ENCODE measurements at places on chromosomes 12 and 14.
A peak's percentile ranks its signal among the peaks of the same experiment; 100 is the strongest.

DNA sequence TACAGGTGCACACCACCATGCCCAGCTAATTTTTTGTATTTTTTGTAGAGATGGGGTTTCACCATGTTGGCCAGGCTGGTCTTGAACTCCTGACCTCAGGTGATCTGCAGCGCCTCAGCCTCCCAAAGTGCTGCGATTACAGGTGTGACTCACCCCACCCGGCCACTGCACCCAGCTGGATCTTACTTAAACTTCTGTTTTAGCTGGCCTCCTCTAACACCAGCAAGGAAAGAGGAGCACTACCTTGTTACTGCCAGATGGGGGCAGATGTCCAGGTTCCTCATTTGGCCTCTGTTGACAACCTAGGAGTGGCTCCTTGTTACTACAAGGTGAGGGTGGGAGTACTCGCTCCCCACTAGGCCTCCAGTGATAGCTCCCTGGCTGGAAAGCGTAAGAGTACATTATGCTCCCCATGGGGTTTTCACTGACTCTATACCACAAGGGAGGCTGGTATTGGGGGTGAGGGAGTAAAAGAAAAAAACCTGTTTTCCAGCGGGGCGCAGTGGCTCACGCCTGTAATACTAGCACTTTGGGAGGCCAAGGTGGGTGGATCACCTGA lies 13.2 kb upstream of the ARF6 start:
- DNase-seq: peak; percentile 43

DNA sequence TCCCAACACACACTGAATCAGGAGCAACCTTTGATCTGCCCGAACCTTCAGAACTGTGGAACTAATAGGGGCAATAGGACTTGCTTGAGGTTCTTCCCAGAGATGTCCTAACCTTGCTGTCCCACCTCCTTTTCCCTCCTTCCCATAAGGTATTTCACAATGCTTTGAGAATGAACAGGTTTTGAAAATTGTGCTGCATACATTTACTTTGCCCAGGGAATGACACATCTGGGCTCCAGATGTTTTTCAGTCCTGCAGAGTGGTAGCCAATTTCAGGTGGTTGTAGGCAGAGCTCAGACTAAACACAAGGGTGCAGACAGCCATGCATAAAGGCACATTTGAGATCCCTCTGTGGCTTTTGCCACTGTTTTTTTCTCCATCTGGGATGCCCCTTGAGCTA lies 206.7 kb upstream of the PWP1 start:
- no peak for DNase-seq

DNA sequence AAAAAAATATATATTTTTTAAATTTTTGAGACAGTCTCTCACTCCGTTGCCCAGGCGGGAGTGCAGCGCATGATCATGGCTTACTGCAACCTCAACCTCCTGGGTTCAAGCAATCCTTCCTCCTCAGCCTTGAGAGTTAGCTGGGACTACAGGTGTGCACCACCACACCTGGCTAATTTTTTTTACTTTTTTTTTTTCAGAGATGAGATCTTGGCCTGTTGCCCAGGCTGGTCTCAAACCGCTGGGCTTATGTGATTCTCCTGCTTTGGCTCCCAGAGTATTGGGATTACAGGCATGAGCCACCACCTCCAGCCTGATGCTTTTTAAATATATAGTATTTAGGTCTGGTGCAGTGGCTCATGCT lies 24.5 kb downstream of the MDM2 start:
- no peak for DNase-seq

DNA sequence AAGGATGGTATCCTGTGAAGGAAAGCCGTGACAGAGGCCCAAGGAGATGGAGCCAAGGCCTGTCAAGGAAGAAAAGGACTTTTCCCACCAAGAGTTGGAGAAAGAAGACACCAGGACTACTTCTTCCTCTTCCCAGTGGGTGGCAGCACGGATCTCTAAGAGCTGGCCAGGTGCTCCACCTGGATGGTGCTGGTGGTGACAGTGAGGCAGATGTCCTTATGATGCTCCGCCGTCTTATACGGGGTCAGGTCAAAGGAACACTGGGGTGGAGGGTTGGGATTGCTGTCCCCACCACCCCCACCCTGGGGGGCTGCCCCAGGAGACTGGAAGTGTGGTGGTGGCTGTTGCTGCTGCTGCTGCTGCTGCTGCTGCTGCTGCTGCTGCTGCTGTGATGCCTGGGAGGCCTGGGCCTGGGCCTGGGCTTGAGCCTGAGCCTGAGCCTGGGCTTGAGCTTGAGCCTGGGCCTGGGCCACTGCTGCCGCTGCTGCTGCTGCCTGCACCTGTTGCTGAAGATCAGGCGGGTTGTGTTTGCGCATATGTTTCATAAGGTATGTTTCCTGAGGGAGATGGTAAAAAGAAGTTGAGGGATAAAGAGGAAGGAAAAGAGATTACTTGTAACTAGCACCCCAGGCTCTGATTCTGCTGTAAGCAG lies 4.8 kb upstream of the ING4 start:
- DNase-seq: peak; percentile 21

DNA sequence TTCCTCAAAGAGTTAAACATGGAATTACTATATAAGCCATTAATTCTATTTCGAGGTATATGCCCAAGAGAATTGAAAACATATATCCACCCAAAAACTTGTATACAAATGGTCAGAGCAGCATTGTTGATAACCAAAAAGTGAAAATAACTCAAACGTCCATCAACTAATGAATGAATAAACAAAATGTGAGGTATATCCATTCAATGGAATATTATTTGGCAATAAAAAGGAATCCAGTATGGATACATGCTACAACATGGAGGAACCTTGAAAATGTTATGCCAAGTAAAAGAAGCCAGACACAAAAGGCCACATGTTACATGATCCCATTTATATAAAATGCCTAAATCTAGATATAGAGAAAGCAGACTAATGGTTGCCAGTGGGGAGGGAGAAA lies 36.0 kb downstream of the SLC25A47 start:
- no peak for DNase-seq

GRCh38 chr14:54881761-54882401 lies 20.7 kb downstream of the GCH1 start:
- no peak for DNase-seq

GRCh38 chr12:127594351-127594970 lies 672.5 kb upstream of the TMEM132C start:
- DNase-seq: no peak

DNA sequence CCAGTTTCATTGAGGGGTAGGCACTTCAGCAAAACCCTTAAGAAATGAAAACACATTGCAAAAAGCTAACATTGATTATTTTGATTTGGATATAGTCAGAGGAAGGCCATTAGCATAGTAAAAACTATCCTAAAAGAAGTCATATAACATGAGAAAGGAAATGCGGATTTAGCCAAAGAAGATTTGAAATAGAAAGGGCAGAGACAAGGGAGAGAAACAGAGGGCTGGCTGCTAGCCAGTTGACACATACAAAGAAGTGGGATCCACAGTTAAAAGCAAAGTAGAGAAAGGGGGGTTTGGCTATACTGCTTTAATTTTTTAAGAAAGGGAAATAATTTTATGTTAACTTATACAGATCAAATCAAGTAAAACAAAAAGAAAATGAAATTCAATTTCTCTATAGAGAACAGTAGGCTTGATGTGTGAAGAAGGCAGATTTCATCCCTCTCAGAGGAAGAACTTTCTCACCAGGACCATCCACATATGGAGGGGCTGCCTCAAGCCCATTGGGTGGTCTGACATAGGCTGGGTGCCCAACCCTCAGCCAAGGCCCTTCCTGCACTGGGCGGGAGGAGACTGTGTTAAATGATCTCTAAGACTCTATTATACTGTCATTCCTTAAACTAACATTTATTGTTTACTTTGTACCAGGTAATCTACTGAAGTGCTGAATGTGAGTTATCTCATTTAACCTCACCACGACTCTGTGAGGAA lies 420.3 kb downstream of the CCDC91 start:
- no peak for DNase-seq

DNA sequence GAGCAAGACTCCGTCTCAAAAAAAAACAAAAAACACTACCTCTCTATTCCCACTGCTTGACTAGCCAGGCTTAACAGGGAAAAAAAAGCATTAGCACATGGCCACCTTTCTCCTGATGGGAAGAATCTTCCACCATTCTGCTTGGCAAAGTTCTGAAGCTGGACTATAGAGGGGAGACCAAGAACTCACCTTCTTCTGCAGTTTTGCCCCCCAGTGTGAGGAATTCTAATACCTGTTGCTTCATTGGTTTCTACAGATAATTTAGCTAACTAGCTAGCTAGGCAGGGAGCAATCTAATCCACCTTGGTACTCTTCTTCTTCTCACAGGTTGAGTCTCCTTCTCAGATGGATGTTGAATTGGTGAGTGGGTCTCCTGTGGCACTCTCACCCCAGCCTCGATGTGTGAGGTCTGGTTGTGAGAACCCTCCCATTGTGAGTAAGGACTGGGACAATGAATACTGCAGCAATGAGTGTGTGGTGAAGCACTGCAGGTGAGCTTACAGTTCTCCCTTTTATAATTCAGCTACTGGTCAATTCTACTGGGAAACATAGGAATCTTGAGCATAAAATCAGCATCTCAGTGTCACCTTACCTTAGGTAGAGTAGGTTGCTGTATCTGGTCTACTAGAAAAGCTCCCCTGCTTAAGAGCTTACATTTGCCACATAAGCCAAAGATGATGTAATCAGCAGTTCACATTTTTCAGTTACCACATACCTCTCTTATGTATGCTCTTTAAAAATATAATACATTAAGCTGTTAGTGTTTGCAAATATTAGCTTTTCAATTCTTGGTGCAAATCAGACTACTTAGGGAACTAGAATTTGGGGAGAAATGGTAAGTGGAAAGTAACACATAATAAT lies 16.0 kb downstream of the METTL3 start:
- no peak for DNase-seq

GRCh38 chr14:55103005-55103640 lies 25.9 kb upstream of the LGALS3 start:
- DNase-seq: no peak

DNA sequence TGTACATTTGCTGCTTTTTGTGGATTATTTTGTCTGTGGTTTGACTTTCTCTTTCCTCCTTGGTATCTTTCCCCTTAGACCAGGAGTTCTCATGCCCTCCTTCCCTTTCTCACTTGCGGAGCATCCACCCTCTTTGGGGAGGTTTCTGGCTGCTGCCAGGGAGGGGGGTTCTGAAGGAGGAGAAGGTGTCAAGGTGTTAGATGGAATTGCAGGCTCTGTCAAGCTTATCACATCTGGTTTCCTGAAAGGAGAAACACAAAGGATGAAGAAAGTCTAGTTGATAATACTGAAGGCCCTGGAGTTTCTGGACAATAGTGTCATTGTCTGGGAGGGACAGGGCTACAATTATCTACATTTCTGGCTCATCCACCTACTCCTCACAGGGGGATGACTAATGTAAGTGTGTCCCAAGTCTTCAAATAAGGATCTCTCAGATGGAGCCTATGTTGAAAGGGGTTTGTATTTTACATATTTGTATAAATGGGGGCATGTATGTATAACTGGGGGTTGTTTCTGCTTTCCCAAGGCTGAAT lies 217.3 kb upstream of the CCDC196 start:
- no peak for DNase-seq

DNA sequence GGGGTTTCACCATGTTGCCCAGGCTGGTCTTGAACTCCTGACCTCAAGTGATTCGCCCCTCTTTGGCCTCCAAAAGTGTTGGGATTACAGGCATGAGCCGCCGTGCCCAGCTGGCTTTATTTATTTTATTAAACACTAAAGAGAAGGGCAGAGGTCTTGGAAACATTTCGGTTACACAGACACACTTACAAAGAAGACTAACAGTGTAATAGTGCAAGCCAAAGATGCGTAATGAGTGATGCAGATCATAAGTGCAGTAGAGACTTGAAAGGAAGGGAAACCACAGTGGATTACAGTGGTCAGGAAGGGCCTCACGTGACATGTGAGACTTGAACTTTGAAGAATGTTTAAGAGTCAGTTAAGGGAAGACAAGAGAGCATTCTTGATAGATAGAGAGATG lies 33.9 kb upstream of the CDK17 start:
- no peak for DNase-seq

DNA sequence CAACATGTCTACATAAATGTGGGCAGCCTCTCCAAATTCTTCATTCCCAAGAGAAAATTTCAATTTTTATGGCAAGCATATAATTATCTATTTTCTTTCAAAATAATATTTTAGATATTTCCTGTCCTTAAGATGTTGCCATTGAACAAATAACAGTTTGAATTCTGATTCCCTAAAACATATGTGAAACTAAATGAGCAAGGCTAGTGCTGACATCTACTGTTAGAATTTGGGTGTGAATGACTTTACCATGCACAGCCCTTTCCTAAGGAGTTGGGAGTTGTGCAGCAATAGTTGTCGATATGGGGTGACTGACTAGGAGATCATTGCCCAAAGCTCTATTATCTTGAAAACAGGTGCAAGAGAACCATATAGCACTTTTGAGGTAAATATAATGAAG lies 108.2 kb upstream of the SLC38A4 start:
- no peak for DNase-seq

- no peak for DNase-seq
Measured at GRCh38 chr12:17503742-17504141, 586.3 kb downstream of the RERGL start.

GRCh38 chr14:100749967-100750597 lies 23.4 kb downstream of the DLK1 start:
- DNase-seq: no peak

- no peak for DNase-seq
Measured at GRCh38 chr12:51132693-51133092, 40.2 kb downstream of the TFCP2 start.

DNA sequence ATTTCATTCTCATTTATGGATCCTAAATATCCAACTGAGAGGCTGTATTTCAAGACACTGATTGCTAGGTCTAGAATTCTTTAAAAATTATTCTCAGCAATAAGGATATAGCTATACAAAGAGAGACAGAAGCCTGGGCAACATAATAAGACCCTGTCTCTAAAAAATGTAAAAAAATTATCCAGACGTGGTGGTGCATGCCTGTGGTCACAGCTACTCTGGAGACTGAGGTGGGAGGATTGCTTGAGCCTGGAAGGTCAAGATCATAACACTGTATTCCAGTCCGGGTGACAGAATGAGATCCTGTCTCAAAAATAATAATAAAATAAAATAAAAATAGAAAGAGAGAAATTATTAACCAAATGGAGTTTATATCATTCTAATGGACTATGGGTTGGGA lies 20.6 kb upstream of the ARID2 start:
- no peak for DNase-seq

DNA sequence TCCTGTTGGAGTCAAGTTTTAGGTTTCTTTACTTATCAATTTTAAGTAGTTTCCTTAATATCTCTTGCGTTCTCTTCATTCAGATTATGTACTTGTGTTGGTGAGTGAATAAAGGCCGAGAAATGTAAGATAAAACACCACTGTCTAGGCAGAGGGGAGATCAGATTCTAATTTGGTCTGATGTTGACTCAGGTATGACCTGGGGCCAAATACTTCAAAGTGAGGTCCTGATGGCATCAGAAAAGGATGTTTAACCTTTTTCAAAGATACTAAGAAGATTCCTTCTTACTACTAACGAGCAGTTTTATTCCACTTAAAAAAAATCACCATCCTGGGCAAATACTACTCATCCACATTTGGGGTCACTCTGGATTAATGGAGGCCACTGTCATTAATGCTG lies 26.9 kb downstream of the APPL2 start:
- DNase-seq: no peak

- no peak for DNase-seq
Measured at GRCh38 chr12:19775241-19775640, 335.9 kb downstream of the AEBP2 start.

GRCh38 chr12:84016956-84017355 lies 895.6 kb downstream of the SLC6A15 start:
- peak; percentile 87 for DNase-seq

- no peak for DNase-seq
Measured at GRCh38 chr12:92094751-92095161, 50.9 kb downstream of the BTG1 start.

Measured in NCI-H524 (cell line).